ENCODE measurements at places on chromosomes 16 and 17.

DNA sequence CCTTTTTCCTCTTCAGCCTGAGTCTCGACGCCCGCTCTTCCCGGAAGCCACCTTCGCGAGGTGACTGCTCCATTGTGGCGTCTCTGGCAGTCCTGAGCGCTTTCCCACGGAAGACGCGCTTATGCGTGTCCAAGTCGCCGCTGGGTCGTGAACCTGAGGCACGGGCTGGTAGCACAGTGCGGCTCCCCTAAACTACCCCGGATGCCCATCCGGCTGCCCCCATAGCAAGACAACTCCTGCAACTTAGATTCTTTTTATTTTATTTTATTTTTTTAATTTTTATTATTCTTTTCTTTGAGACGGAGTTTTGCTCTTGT lies 2.1 kb upstream of the ESRP2 start:
- DNase-seq = no peak

DNA sequence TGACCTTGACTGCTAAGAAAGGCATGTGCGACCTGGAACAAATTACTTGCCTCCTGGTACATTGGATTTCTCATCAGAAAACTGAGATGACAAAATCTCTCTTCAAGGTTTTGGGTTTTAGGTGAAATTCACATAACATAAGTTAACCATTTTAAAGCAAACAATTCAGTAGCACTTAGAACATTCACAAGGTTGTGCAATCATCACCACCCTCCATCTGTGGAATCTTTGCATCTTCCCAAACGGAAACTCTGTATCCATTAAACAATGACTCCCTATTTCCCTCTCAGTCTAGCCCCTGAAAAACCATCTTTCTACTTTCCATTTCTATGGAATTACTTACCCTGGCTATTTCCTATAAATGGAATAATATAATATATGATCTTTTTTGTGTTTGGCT lies 42.2 kb upstream of the BRD7 start:
- DNase-seq = no peak

DNA sequence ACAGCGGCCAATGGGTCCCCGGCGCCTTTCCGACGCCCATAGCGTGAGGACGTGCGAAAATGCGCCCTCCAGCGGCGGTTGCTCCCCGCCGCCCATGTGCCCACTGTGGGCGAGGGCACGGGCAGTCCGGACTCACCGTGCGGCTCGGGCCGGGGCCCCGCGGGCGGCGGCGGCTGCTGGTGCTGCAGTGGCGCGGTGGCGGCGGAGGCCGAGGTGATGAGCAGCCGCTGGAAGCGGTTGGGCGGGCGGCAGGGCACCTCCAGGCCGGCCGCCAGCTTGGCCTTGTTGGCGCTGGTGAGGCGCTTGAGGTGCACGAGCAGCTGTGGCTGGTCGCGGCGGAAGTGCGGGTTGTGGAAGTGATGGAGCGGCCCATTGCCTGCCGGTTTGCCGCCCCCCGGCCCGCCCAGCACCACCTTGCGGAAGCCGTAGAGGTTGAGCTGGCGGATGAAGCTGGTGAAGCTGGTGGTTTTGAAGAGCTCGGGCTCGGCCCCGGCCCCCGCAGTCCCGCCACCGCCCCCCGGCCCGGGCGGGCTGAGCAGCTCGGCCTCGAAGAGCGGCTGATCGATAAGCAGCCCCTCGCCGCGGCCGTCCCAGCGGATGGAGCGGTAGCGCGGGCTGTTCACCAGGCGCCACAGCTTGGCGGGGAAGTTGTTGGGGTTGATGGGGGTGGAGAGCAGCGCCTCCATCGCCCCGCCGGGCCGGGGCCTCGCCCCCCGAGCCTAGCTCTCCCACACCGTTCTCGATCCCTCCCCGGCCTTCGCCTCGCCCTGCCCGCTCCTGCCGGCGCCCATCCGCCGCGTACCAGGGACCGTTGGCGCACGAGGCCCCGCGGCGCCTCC lies at the start of gene HSF5:
HSF5 (minus strand) TSS at position 820 of the 839 bp plus-strand sequence; CDS start at position 686, 134 bp downstream.
- no peak for DNase-seq

- DNase-seq = no peak
Observed at GRCh38 chr17:13413001-13413400, 188.7 kb downstream of the HS3ST3A1 start.

DNA sequence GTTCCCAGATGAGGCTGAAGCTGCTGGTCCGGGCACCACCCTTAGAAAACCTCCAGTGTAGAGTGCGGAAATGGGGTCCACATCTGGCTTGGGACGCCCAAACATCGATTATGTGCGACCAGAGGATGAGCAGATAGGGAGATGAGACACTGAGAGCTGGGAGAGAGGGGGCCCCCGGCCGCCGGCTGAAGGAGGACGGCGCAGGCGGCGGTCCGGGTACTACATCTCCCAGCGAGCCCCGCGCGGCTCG lies 182 bp upstream of the SPECC1 start:
- no peak for DNase-seq

DNA sequence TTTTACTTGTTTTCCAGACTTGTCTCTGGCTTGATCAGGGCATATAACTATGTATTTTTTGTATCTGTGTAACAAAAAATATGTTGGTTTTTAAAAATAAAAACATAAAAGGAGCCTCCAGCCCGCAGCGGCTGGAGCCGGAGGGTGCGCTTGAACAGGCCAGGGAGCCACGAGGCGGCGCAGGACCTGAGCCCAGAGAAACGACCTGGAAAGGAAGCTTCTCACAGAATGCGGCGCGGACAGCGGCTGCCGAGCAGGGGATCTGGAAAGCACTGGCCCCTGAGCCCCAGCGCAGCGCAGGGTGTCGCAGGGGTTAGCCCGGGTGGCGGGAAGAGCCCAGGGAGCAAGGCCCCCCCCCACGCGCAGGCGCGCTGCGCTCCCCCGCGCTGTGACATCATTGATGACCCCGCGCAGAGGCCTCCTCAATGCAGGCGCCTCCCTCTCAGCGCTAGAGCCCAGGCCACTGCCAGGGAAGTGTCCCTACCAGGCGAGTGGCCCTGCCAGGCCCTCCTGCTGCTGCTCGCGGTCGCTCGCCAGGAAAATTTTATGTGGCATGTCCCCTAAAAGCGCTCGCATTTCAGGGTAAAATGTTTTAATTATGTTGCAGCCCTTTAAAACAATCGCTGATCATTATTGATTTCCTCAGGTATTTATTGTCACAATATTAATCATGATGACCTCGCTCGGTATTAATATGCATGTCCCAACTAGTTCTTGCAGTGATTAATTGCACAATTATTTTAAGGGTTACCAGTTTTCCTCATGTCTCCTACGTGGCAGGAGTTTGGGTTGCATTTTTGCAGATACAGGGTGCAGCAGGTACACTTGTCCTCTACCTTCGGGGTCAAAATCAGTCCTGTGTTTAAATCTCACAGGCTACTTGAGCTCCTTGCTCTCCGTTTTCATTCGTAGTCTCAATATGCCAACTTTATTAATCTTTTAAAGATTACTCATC lies 134.2 kb downstream of the USP22 start:
- DNase-seq = no peak

GRCh38 chr17:17851103-17852002 lies 14.6 kb upstream of the SREBF1 start:
- no peak for DNase-seq

- DNase-seq = peak; percentile 38
Observed at GRCh38 chr16:77374384-77374783, 60.5 kb downstream of the ADAMTS18 start.

DNA sequence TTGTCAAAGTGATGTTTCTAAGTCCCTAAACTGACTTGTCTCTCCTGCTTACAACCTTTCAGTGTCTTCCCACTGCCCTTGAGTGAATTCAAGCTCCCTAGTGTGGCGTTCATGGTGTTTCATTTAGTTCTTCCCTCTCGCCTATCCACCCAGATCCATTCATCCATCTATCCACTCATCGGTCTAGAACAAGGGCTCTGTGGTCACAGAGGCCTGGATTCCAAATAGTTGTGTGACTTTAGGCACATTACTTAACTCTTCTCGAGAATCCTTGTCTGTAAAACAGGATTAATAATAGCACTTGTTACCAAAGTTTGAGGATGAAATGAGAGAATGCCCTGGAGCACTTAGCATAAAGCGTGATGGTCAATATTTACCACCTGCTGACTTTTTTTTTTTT lies 870 bp upstream of the TAC4 start:
- no peak for DNase-seq

DNA sequence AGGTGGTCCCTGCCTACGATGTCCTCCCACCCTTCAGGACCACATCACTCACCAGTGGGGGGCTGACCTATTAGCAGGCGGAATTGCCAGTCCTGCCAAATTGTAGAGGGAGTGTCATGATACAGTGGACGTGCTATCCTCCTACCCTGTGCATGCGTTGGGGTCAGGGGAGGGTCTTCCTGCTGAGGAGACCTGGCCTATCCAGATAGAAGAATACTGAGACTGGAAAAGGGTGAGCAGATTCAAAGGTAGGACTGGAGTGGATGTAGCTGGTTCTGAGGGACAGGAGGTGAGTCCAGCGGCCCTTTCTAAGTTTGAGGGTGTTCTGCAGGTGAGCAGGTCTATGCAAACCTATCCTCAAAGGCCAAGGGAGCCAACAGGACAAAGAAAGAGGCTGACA lies 8.0 kb downstream of the PRSS41 start:
- no peak for DNase-seq

DNA sequence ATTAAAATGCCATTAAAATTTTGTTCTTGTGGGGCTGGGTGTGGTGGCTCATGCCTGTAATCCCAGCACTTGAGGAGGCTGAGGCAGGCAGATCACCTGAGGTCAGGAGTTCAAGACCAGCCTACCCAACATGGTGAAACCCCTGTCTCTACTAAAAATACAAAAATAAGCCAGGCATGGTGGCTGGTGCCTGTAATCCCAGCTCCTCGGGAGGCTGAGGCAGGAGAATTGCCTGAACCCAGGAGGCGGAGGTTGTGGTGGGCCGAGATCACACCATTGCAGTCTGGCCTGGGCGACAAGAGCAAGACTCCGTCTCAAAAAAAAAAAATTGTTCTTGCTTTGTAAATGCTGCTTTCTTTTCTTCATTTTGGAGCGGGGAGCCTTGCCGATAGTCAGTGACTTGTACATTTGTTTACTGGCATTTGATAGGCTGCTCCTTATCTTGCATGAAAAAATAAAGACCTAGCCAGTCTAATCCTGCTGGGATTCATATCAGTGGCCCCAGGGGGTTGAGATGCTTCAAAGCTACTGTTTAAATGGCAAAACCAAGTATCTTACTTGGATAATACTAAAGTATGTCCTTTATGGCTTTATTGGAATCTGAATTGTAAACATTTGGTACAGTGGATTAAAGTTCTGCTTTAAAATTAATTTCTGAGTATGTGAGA lies 3.3 kb upstream of the CLTC start:
- no peak for DNase-seq

DNA sequence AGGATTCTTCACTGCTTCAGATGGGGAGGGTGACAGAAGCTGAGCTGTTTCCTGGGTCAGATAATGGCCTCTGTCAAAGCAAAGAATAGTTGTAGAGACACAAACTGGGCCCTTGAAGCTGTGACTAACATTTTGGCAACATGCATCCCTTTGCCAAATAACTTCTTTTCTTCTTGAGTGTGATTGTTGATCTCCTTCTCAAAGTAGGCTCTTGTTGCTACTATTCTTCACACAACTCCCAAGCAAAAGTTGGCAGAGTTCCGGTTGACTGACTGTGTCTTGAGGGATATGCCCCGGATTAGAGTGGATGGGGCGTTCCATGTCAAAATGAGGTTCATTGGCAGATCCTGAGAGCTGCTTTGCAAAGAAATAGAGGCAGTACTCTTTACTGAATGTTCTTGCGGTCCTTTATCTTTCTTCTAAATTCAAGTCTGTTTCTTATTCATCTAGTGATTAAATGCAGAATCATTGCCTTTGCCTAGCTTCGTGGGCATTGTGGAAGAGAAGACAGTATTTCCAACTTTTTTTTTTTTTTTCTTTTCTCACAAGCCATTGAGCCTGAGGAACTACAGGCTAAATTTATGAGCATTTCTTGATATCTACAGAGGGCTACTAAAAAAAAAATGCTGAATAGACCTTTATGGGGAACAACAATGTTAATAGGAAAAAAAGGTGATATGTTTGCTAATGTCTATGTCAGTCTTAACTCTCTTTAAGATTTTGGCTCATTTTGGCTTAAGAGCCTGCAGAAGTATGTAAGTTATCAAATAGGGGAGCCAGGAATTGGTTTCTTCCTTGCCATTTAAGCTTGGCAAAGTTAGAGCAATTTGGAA lies 5.8 kb downstream of the WIPF2 start:
- DNase-seq = no peak

DNA sequence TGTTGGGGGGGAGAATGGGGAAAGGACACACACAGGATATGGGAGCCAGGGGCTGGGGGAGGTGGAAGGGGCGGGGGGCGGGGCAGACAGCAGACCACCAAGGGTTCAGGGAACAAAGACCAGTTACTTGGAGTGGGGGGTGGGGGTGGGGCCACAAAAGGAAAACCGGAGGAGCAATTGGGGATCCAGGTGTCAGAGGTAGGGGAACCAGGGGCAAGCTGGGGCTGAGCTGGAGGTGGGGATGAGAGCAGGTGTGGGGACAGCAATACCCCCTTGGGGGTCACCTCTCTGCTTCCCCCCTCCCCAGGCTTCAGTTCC lies 1.4 kb upstream of the ORAI3 start:
- no peak for DNase-seq

DNA sequence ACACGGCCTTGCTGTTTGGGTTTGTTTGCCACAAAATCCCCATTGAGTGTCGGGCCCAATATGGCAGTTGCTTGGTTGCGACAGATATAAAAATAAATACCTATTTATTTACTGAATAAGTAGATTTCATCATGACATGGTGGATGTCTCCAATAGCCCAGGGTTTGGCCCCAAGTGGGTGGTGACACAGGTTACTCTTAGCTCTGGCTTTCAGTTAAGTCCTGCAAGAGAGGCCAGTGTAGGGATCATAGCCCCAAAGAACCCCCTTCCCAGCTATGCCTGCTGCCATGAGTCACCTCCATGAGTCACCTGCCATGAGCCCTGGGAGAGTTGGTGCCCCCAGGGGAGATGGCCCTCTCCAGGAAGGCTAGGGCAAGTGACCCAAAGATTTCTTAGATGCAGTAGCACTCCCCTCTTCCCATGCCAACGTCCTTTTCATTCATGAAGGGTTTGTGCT lies 78.7 kb upstream of the LGALS9 start:
- no peak for DNase-seq

DNA sequence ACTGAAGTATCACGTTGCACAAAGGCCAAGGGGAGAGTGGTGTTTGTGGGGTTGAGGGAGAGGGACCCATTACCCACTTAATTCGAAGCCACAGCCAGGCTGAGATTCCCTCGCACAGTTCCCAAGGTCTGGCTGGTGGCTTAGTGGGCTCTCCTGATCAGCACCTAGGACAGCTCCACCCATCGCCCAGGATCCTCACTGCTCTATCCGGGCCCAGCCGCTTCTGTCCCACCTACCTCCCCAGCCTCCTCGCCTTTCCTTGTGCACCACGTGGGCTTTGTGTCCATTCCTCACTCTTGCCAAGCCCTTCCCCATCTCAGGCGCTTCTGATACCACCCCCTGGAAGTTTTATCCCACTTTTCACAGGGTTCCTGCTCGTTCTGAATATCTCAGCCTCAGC lies 163.5 kb downstream of the CCT6B start:
- no peak for DNase-seq
